ENCODE measurements at places on chromosomes 4 and X.

GRCh38 chr4:87516683-87517082 is 12.5 kb downstream of the SPARCL1 start:
- DNase-seq, result peak; percentile 5

DNA sequence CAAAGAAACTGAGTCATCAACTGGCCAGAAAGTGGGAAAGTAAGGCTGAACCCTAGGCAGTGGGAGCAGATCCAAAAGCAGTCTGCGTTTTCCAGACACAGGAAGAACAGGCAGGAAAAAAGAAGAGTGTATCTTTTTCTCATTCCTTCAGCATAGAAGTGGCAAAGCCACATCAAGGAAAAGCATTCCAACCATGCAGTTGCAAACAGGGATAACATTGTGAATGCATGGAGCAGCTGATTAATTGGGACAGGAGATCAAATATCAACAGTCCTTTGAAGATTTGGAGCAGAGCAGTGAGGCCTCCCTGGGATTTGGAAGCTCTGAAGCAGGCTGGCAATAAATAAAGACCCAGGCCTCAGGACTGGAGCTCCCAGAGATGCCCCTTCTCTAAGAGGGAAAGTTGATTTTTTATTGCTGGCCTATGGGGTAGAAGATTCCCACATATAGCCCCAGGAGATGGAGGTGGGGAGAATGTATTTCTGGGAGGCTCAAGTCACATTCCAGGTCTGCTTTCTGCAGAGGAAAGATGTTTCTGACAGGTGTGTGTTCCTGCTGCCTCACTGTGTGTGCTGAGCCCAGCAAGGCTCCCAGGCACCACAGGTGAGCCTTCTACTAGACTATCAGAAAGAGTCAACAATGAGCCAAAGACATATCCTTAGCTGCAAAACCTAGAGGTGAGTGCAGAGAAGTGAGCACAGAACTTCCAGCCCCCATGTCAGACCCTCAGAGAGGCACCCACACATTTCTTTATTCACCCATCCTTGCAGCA is 222.5 kb downstream of the RAB28 start:
- no peak for DNase-seq

GRCh38 chrX:140733766-140734342 is 24.3 kb downstream of the LINC00632 start:
- DNase-seq, result peak; percentile 39

- DNase-seq, result peak; percentile 68
Observed at GRCh38 chrX:37753384-37753783, 26.5 kb upstream of the CYBB start.

- DNase-seq, result peak; percentile 96
Observed at GRCh38 chr4:87017580-87018342, 83.0 kb downstream of the AFF1 start.

DNA sequence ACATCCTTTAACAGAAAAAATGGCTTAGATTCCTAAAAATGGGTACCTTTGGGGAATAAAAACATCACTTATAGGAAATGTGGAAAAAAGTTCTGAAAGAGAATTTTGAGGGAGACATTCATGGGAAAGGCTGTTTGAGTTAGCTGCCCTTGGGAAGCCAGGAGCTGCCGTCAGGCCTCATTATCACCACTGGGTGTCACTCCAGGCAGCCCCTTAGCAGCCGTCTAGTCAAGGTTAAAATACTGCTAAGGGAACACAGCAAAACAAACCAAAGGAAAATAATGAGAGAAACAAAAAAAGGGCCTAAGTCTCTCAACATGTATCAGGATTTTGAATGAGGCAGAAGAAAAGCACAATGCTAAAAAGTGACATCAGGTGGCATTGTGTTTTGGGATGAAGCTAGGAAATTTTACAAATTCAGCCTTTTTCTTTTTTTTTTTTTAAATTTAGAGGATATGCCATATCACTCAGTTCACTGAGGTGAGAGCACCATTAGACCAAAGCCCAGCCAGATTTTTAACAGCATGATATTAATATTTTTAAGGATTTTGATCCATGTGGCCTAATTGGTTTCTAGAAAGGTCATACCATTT is 235.3 kb downstream of the GPAT3 start:
- DNase-seq, result peak; percentile 61

- DNase-seq, result no peak
Observed at GRCh38 chr4:144734522-144734921, 88.6 kb downstream of the HHIP start.

- DNase-seq, result no peak
Observed at GRCh38 chr4:155891058-155891457, 12.4 kb upstream of the TDO2 start.

GRCh38 chrX:15744181-15744867 is 6.3 kb downstream of the CA5B start:
- peak; percentile 78 for DNase-seq

- DNase-seq, result no peak
Observed at GRCh38 chr4:57200799-57201327, 90.7 kb upstream of the IGFBP7 start.

GRCh38 chr4:124631760-124632159 is 80.8 kb downstream of the ANKRD50 start:
- DNase-seq, result peak; percentile 74

GRCh38 chr4:67651536-67651935 is 49.4 kb downstream of the UBA6 start:
- no peak for DNase-seq

DNA sequence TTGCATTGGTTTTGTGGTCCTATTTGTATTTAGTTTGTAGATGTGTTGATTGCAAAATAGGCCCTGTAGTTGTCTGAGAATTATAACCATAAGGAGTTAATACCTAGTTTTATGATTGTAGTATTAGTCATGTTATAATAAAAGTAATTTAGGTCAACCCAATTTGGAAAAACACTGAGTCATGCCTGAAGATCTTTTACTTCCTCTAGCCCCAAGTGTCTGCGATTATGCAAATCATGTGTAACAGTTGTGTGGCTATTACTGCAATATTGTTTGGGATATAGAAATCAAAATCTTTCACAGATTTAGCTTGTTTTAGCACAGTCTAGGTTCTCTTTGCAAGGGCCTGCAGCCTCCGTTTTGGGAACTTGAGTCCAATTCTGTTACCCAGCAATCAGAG is 12.6 kb downstream of the SRD5A3 start:
- peak; percentile 70 for DNase-seq

Data from hematopoietic multipotent progenitor cell treated with erythropoietin and hydrocortisone succinate and interleukin-3 and kit ligand, for 6 days (in vitro differentiated cells).